GM12865 (cell line): ENCODE measurements at places on chromosomes 3 and 15.
A peak's percentile ranks its signal among the peaks of the same experiment; 100 is the strongest.

DNA sequence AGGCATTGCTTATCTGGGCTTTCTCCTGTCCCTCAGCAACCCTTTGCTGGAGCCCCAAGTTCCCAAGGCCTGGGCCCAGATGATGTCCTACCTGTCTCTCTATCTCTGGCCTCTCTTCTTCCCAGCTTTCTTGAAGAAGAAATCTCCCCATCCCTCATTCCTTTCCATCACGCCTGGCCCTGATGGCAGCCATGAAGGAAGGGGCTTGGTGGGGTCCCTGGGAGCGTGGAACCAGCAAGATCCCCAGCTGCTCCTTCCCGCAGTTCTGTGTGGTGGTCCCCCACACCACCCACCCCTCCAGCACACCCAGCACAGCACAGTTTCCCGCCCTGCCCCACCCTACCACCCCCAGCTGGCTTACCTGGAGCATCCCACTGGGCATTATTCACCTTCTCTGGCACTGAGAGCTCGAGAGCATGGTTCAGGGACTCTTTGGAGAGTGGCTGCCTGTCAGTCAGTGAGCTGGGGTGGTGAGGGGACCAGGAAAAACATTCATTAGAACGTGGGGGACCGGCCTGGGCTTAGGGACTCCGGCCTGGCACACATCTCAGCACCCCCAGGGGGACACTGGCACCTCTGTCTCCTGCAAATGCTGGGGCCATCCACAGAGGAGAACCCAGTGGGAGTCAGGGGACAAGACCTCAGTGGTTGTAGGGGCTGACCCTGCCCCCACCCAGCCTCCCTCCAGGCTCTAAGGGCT lies 26.6 kb downstream of the ACSBG1 start:
- no peak for DNase-seq

DNA sequence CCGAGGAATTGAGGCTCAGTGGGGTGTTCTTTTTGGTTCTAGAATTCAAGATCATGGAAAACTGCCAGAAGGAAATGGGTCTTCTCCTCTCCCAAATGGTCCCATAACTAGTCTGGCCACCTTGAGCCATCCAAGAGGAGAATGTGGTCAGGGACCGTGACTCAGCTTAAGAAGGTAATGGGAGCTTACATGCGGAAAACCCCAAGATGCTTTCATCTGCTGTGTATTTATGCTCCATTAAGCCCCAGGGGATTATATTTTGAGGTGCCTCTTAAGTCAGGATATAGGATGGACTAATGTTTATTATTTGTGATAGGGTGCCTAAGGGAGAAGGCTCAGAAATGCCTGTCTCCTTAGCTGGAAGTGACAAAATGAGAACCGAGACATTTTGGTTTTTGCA lies 39.2 kb upstream of the DLG1 start:
- no peak for DNase-seq

GRCh38 chr3:42752441-42752840 lies 20.6 kb downstream of the CCDC13 start:
- DNase-seq = no peak

DNA sequence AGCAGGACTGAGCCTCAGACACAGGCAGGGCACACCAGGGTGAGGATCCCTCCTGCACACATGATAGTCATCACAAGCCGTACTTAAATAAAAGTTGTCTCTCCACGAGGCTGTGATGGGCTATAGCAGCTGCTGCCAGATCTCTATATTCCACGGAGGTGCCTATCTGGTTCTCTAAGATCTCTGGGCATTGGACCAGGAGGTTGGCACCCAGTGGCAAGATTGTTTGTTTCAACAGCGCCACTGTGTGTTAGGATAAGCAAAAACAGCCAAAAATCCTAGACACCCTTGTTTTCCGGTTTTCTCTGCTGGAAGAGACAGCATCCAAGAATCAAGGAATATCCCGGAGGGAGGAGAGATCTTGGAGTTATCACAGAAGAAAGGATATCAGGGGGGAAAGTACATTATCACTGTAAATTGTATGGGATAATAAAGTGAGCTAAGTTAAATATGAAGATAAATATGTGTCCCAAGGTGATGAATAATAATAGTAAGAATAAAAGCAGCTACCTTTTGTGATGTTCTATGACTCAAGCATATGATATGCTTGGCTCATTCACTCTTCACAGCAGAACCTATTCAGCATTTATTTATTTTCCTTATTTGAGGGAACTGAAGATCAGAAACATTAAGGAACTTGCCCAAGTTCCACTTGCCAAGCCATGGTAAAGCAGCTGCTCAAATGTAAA lies 90.6 kb upstream of the AKAP13 start:
- DNase-seq = peak; percentile 35

DNA sequence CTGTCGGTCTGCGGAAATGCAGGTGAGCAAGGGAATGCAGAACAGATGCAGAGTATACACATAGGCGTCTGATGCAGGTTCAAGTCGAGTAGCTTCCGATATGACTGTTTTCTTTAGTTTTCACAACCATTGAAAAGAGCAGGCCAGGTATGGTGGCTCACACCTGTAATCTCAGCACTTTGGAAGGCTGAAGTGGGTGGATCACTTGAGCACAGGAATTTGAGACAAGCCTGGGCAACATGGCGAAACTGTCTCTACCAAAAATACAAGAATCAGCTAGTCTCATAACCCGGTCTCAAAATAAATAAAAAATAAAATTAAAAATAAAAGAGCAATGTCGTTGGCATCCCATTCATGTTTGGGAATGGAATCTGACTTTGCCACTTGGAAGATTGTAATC lies 101.5 kb downstream of the PTPRG start:
- no peak for DNase-seq

DNA sequence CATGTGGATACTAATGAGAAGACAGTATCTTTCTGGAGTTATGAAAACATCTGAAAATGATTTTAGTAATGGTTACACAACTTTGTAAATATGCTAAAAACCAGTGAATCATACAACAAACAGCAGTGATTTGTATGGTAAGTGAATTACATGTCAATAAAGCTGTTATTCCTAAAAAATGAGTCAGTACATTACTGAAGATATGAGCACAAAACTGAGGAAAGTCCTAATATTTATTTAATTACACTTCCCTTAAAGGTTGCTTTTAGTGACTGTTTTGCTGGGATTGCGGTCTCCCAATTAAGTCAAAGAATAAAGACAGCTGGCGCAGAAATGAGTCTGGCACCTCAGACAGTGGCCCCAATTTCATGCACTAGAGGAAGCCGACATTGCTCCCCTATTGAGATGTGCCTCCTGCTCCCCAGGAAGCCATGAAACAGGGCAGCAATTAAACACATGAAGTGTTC lies 50.9 kb upstream of the FSIP1 start:
- no peak for DNase-seq

- no peak for DNase-seq
These were observed 764.2 kb downstream of the NTRK3 start for GRCh38 chr15:87492321-87492720.

DNA sequence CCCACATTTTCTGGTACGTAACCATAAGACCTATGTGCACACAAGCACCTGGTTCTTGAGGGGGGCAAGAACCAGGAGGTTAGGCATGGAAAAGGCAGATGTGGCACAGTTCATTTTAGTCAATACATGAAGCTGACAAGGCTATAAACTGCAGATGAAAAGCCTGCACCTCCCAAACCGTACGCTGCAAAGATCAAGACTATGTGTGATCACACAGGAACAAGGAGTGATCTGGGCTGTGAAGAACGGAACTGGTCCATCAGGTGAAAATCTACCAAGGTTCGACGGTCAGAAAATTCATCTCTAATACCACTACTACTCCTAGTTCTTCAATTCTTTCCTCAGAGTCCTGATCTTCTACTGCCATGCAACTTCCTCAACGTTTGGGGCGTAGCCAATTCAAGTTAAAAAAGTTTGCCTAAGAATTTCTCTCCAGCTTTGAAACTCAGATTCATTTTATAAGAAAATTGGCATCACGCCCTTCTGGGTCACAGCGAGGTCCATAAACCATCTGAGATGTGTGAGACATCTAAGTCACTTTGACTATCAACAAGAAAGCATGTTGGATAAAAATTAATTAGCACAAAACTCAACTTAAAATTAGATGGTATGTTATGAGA lies 41.9 kb downstream of the PLD1 start:
- DNase-seq = no peak

DNA sequence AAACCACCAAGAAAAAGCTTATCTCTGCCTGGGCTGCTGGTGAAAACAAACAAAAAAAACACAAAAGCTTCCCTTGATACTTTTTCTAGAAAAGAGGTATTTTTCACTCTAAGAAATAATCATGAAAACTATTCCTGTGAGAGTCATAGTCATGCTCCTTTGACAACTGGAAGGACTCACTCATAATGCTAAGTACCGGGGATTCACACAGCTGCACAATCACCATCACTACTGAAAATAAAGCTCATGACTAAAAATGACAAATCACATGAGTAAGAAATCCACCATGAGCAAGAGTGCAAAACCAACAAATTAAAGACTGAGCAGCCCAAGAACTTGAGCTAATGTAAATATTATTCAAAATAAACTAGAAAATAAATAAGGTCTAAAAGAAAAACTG lies 10.6 kb upstream of the POU1F1 start:
- DNase-seq = peak; percentile 9

GRCh38 chr3:123590685-123591450 lies 6.0 kb upstream of the HACD2 start:
- no peak for DNase-seq

- no peak for DNase-seq
These were observed 87.5 kb upstream of the PRR20G start for GRCh38 chr3:127375151-127375930.

DNA sequence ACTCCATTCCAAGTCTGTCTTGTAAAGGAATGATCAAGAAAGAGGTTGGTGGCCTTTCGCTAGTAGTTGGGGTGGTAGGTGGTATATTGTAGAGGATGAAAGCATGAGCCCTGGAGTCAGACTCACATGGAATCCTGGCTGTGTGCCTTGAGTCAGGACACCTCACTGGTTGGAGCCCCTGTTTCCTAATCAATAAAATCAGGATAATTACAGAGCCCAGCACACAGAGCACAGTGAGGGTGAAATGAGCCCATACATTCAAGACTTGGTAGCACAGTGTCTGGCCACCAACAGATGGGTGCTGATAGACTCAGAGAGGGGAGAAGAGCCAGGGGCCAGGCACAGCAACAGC lies 95.1 kb upstream of the MYZAP start:
- DNase-seq = no peak

- peak; percentile 65 for DNase-seq
These were observed 41.5 kb downstream of the DLG1 start for GRCh38 chr3:197256836-197257444.
